Activated CD8-positive, alpha-beta memory T cell treated with anti-CD3 and anti-CD28 coated beads, Interleukin-2, amount 50 U/mL, for 4 hours (primary cell): ENCODE measurements at places on chromosomes 3 and 15.

GRCh38 chr15:30922480-30923311, 19.0 kb downstream of the FAN1 start:
- DNase-seq = no peak

DNA sequence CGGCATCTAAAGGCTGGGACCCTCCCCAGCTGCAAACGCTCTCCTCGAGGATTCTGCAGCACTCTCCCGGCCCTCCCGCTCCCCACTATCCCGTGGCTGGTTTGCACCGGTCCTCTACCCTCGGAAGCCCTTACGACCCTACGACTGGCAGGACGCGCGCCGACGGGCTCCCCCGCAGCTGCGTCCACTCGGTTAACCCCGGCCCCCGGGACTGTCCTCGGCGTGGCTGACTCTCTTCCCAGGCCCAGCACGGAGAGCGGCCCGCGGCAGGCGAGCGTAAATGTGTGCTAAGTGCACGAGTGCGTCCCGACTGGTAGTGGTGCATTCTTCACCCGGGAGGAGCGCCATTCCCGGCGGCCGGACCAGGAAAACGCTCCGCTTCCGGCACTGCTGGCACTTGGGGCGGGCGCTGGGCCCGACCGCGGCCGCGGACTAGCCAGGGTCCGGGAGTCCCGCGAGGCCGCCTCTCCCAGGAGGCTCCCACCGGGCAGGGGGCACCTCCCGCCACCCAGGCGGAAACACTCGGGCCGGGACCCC, 508 bp downstream of the GORASP1 start:
- DNase-seq = no peak

DNA sequence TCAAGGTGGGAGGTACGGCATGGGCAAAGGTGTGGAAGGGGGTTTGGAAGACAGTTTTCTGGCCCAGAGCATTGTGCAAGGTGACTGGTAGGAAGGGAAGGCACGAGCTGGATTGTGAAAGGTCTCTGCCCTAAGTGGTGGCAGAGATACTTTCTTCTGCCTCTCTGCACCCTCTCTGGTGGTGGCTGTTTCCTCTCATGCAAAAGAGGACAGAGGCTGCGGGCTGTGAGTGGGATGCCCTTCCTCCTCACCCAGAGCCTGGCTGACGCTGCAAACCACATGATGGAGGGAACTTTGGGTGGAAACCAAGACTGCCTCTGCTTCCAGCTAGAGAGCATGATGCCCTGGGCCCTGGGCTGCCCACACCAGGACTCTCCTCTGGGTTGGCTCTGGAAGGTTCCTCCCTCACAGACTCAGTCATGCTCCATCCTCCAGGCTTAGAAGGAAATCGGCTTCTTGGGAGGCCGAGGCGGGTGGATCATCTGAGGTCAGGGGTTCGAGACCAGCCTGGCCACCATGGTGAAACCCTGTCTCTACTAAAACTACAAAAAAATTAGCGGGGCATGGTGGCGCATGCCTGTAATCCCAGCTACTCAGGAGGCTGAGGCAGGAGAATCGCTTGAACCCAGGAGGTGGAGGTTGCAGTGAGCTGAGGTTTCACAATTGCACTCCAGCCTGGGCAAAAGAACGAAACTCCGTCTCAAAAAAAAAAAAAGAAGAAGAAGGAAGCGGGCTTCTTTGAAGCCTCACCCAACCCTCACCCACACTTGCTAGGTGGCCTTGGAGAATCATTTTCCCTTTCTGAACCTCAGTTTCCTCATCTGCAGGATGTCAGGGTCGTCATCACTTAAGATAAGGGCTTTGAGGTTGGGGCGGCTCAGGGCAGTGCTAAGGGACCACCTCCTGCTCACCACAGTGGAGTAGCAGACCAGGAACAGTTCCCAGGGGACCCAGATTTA, 8.3 kb downstream of the PSTPIP1 start:
- DNase-seq = peak; percentile 68

DNA sequence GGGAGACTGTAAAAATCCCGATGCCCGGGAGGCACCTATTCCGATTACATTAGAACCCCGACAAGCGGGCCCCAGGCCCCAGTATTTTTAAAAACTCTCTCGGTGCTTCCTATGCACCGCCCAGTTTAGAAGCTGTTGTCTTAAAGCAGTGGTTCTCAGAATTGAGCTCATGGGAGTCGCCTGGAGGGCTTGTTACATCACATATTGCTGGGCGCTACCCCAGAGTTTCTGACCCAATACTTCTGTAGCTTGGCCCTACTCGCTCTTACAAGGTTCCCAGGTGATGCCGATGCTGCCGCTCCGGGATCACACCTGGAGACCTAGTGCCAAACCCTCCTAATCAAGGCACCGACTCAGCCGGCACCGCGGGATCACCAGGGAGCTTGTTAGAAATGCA, 35.2 kb downstream of the CPN2 start:
- DNase-seq = no peak

GRCh38 chr15:89105147-89105546, 16.9 kb downstream of the ABHD2 start:
- no peak for DNase-seq

DNA sequence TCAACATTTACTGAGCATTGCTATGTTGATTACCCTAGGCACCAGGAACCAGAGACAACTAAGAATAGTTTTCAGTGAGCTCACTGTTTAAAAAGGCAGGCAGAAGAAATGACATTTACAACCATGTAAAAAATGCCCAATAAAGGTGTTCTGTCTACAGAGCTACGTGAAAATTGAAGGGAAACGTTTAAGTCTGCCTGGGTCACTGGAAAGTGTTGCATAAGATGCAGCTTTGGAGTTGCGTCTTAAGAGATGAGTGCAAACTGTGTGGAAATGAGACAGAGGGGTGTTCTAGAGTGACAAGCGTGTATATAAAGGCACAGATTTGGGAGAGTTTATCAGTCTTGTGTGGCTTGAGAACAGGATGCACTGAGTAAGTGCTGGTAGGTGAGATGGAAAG, 278.7 kb upstream of the GOLGA6L4 start:
- no peak for DNase-seq

DNA sequence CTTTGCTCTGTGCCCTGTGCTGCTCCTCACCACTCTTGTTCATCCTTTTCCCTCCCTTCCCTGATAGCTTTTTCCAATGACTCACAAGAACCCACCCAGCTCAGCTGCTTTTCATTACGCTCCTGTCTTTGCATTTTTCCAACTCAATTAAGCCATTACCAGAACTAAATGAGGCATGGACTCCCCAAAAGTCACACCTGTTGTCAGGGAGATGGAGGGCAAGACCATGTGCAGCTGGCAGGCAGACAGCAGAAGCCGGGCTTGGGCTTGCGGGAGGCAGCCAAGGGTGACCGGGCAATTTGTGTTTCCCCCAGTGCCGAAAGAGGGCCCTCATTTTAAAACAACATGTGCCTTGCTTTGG, 64.3 kb downstream of the CASR start:
- DNase-seq = no peak

- no peak for DNase-seq
Observed at GRCh38 chr15:100918690-100919480, at the start of gene LRRK1. LRRK1 (plus strand) TSS chr15:100919357; CDS start chr15:100924633, 5,276 bp downstream.

DNA sequence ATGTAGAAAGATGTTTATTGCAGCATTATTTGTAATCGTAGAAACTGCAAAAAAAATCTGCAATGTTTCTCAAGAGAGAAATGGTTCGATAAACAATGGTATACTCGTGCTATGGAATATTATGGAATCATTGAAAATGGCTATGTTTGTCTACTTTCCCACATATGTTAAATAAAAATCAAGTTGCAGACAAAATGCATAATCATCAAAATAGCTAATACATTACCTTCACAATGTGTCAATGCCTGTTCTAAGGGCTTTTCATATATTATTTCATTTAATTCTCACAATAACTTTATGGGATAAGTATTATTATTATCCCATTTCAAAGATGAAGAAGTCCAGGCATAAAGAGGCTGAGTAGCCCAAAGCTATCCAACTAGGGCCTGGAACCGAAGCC, 2.2 kb upstream of the EIF2B5 start:
- no peak for DNase-seq

- DNase-seq = no peak
Observed at GRCh38 chr15:96158938-96159337, 171.6 kb upstream of the NR2F2 start.

DNA sequence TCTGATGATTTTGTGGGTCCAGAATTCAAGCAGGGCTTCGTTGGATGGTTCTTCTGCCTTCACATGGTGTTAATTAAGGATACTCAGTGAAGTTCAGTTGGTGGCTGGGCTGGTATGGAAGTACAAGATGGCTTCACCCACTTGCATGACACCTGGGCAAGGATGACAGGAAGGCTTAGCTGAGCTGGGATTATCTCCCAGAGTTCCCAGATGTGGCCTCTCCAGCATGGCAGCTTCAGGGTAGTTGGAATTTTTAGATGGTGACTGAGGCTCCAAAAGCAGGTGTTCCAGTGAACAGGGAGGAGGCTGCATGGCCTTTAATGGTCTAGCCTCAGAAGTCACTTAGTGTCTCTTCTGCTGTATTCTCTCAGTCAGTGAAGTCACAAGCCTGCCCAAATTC, 135.5 kb downstream of the THRB start:
- DNase-seq = no peak

- DNase-seq = no peak
Observed at GRCh38 chr3:120637851-120638559, 41.9 kb downstream of the NDUFB4 start.

DNA sequence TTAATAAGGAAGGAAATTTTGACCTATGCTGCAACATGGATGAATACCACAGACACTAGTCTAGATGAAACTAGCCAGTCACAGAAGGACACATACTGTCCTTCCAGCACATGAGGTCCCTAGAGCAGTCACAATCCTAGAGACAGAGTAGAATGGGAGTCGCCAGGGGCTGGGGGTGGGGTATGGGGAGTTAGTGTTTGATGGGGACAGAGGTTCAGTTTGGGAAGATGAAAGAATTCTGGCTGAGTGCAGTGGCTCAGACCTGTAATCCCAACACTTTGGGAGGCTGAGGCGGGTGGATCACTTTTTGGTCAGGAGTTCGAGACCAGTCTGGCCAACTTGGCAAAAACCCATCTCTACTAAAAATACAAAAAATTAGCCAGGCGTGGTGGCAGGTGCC, 99.2 kb downstream of the TPRA1 start:
- no peak for DNase-seq

GRCh38 chr15:65095747-65096104, 19.2 kb downstream of the KBTBD13 start:
- no peak for DNase-seq

DNA sequence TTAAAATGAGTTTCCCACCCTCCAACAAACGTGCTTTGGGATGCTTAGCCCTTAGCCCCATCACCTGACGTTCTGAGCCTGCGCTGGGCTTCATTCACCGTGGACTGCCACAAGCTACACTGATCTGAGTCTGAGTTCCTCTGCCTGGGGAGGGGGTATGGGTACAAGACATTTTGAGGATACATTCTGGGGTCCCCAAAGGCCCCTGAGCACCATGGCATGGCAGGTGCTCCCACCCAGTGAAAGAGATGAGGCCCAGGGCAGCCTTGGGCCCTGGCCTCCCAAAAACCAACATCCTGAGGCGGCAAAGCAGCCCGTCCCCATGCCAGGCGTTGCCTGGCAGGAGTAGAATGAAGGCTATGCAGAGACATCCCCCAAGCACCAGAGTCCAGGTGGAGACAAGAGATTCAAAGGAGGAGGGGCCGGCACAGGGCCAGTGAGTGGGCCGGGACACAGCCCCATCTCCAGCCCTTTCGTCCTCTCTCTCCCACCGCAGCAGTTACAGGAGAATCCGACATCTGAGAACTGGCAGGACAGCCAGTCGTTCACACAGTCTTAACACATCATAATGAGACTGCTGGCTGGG, 74.5 kb downstream of the VGLL4 start:
- DNase-seq = no peak

DNA sequence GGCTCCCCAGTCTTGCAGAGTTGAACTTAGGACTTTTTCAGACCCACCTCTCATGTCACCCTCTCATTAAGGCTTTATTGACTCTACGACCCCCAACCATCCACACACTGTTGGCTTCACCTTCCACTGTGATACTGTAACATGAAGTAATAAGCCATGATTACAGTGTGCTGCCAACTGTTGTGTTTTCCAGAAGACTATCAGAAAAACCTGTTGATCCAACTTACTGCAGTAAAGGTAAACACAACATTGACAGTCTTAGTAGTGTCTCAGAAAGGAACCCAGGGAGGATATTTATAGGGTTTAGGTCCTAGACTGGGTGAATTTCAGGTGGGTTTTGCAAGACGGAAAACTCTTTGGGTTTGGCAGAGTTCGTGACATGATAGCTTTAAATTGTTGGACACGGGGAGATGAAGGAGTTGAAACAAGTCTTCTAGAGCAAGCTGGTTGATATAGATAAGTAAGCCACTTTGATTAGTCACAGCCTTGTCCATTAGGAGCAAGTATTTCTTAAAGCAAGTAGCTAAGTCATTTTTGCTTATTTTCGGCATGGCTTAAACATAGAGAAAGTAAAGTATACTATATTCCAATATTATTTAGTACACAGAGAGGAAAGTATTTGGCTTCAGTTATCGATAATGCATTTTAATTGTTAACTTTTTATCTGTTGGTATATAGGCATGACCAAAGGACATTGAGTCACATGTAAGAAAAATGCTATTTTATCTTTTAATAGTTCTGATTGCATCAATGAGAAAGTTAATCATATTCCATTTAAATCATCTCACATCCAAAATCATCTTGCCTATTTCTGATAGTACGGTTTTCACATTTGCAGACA, 2.4 kb upstream of the COL6A5 start:
- DNase-seq = no peak

- DNase-seq = peak; percentile 58
Observed at GRCh38 chr15:68924866-68925560, 5.3 kb upstream of the SPESP1 start.

GRCh38 chr3:139430493-139430892, 41.0 kb upstream of the COPB2 start:
- DNase-seq = no peak

- no peak for DNase-seq
Observed at GRCh38 chr15:66704019-66704802, 2.2 kb downstream of the SMAD6 start.

- no peak for DNase-seq
Observed at GRCh38 chr3:112481302-112481721, 18.0 kb downstream of the BTLA start.

DNA sequence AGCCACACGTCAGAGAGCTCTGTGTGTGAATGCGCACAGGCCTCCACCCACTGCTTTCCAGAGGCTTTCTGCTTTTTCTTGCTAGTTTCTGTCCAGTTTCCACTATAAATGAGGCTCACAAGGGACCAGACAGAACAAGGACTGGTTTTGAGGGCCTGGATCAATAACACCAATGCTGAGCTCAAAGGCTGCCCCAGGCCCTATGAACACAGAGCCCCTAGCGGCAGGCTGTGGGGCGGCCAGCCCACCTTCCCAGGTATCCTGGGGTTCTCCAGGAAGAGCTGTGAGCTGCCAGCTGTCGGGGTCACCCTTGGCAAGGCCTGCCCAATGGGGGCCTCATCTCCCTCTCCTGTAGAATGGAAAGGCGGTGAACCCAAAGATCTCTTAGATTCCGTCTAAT, 2.2 kb upstream of the ITIH3 start:
- no peak for DNase-seq
